H1 (cell line): ENCODE measurements at places on chromosomes 11 and 22. TPM values are rescaled to one million over a fixed set of nuclear protein-coding genes. Genes with fewer than 3 reads are reported as not detected.

DNA sequence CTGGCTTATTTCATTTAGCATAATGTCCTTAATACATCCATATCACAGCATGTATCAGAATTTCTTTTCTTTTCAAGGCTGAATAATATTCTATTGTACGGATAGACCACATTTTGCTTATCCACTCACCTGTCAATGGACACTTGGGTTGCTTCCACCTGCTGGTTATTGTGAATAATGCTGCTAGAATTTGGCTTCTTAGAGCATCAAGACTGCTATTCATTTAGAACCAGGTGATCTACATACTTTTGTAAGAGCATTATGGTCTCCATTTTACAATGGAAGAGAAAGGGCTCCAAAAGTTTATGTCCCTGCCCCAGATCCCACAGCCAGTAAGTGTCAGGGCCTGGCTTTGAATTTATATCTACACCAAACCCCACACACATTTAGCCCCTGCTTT is 100.7 kb upstream of the CD82 start:
- H3K4me3 ChIP-seq: no peak overlapping the region
- no peak for DNase-seq
- no peaks in the 10 kb centered on the region for H3K27me3 ChIP-seq
- no peak overlapping the region for H3K27ac ChIP-seq
- H3K36me3 ChIP-seq: no peaks in the 10 kb centered on the region

DNA sequence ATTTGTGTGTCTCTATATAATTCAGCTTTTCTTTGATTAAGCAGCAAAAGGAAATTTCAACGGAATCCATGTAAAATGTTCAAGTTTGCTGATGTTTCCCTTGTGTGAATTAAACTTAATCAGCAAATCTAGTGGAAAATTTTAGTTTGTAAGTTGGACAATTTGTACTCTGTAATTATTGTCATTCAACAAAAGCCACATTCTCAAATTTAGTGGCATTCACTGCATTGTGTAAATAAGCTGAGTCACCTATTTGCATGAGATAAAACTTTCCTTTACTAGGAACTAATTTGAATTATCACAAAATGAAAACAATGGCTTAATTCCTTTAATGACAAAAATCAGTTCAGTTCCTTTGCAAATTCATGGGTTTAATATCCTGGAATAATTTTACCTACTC is 784.2 kb upstream of the CCDC179 start:
- no peak overlapping the region for H3K4me3 ChIP-seq
- no peaks in the 10 kb centered on the region for H3K27me3 ChIP-seq
- no peak for DNase-seq
- H3K36me3 ChIP-seq: no peaks in the 10 kb centered on the region

DNA sequence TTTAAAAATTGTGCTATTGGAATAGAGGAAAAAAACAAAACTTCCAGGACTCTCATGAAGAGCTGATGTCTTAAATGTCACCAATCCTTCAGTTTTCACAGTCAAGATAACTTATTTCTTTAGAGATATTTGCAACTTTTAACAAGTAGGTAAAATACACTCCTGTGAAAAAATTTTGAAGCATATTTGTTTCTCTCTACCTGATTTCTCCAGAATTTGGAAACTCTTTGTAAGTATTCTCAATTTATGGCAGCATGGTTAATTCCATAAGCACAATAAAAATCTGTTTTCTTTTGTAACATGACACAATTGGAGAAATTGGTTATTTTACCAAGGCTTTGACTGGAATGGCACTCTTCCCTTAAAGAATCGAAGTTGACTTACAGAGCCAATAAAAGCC is 4.1 kb downstream of the CASP4 start:
- H3K36me3 ChIP-seq: no peaks in the 10 kb centered on the region
- H3K27ac ChIP-seq: no peak overlapping the region
- H3K27me3 ChIP-seq: no peaks in the 10 kb centered on the region
- no peak for DNase-seq

TSSK2 gene
- polyA plus RNA-seq: not detected in 2 replicates

DNA sequence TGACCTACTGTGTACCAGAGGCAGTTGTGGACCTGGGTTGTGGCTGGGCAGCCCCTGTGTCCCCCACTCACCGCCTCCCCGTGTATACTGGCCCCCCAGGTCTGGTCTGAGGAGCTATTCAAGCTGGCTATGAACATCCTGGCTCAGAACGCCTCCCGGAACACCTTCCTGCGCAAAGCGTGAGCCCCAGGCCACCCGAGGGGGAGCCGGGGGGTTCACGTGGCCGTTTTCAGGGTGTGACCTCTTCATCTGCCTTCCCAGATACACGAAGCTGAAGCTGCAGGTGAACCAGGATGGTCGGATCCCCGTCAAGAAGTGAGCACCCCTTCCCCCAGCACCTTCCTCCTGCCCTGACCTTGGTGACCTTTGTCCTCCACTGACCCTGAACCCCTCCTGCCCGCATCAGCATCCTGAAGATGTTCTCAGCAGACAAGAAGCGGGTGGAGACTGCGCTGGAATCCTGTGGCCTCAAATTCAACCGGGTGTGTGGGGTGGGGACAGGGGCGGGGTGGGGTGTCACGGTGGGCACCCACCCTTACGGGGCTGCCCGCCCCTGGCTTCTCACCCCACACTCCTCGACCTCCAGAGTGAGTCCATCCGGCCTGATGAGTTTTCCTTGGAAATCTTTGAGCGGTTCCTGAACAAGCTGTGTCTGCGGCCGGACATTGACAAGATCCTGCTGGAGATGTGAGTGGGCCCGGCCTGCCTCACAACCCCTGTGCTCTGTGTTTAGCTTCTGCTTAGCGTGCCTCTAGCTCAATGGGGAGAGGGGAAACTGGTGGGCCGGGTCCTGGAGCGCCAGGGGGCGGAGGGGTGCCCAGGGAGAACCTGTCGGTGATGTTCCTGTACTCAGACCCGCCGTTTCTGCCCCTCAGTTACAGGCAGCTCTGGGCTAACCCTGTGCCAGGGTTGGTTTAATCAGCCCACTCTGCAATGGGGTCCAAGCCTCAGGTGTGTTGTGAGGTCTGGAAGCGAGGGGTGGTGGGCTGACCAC is 4.1 kb downstream of the PLCB3 start:
- no peak for DNase-seq
- H3K36me3 ChIP-seq: peaks cover 54% of the 10 kb centered on the region
- no peak overlapping the region for H3K4me3 ChIP-seq

GRCh38 chr11:62914416-62914815 is 6.7 kb downstream of the CHRM1 start:
- H3K36me3 ChIP-seq: no peaks in the 10 kb centered on the region
- no peak overlapping the region for H3K4me3 ChIP-seq
- H3K27me3 ChIP-seq: no peaks in the 10 kb centered on the region
- no peak for DNase-seq
- no peak overlapping the region for H3K27ac ChIP-seq
